ENCODE measurements at places on chromosomes 3 and 15.

DNA sequence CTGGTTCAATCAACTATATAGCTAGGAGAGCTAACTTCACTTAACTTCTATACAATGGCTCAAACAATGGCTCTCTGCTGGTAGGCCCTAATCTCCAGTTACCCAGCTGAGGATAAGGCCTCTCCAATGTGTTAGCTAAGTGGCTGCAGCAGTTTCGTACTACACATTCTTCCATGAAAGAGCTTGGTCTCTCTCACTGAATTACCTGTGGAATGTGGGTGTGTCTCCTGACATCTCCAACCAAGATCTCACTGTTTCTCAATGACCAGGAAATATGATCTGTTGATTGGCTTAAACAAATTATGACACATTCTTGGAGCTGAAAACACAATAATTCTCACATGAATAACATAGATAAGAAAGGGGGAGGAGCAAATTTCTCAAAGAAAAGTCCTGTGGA, 169.8 kb upstream of the ROBO1 start:
- DNase-seq = no peak

GRCh38 chr3:188194332-188194731, 40.4 kb downstream of the LPP start:
- DNase-seq = no peak

DNA sequence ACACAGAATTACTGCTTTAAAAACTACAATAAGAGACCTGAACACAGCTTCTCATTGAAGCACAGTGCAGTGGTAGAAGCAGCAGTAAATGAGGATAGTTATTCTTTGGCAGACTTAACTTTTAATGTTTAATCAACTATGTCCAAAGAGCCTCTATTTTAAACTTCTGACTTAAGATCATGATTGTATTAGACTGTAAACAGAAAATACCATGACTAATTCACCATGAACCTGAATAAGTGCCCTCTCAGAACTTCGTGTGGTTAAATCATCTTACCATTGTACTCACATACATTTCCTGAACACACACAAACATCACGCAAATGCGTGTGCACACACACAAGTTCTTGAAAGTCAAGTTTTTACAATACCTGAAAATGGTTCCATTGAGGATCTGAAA, 13.9 kb downstream of the CEP152 start:
- DNase-seq = no peak

GRCh38 chr3:122969585-122970469, 57.7 kb downstream of the SEMA5B start:
- no peak for DNase-seq

- no peak for DNase-seq
Measured at GRCh38 chr3:174251681-174252080, 607.5 kb upstream of the NAALADL2 start.
